ENCODE measurements at places on chromosomes 7 and 10.

GRCh38 chr10:21473541-21473940 lies 51.9 kb downstream of the SKIDA1 start:
- DNase-seq: no peak

DNA sequence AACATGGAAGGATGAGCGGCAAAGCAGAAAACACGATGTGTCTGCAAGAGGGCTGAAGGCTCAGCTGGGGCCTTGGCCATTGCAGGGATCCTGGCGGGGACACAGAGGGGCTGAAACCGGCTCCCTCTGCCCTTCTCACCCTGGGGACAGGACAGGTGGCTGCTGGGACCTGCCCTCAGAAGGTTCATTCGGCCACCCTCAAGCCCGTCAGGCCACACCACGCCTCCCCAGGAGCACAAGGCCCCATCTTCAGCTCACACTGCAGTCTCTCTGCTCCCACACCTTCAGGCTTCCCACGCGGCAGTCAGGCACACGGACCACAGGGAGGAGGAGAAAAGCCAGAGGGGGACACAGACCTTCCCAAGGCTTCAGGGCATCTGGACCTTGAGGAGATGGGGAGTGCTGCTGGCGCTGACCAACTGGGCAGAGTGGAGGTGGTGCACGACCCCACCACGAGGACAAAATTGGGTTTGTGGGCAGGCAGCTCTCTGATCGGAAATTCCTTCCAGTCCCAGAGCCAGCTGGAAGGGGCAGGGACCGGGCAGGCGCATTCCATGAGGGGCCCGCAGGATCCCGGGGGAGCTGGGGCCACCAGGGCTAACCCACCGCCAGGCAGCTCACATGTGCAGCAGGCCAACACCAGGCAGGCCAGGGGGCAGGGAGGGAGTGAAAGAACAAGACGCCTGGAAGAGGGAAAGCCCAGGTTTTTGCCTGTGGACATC lies 104.0 kb downstream of the MAD1L1 start:
- no peak for DNase-seq

DNA sequence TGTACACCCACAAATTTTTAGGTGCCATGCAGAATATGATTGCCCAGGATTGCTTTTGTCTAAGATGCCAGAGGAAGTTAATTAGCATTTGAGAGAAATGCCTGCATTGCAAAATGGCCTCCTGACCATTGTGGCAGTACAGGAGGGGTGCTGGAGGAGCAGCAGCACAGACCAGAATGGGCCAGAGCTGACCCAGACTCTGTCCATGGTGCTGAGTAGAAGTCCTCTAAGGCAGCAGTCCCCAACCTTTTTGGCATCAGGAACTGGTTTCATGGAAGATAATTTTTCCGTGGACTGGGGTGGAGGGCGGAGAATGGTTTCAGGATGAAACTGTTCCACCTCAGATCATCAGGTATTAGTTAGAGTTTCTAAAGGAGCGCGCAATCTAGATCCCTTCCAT lies 217.8 kb upstream of the AGK start:
- no peak for DNase-seq

- DNase-seq: no peak
Observed at GRCh38 chr10:78560341-78560688, 508.5 kb upstream of the ZMIZ1 start.

- no peak for DNase-seq
Observed at GRCh38 chr7:15703732-15704131, 17.2 kb upstream of the MEOX2 start.

GRCh38 chr10:61286686-61287085 lies 166.5 kb downstream of the TMEM26 start:
- DNase-seq: peak; percentile 58

- DNase-seq: no peak
Observed at GRCh38 chr10:106958589-106959361, 205.7 kb downstream of the SORCS1 start.

DNA sequence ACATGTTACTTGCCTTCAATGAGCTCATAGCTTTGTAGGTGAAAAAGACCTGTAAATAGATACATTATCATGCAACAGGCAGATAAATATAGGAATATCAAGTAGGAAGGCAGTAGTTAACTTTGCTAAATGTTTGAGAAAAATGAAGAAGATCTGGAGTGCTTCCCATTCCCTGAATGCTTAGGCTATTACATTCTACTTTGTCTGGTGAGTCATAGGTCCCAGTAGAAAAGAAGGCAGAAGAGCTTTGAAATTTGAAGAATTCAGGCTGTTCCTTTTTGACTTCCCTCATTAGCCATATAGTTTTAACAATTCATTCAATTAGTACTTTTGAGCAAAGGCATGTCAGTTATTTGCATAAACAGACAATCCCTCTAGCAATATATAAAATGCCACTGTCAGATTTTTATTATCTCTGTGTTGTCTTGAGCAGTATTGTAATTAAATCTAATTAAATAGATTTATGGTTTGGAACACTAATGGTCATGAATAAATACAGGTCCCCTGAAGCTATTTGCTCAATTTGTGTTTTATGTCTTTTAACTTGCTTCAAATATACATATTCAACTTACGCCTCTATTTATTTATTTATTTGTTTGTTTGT lies 875.0 kb downstream of the REEP3 start:
- DNase-seq: no peak

GRCh38 chr7:46006723-46007122 lies 85.7 kb upstream of the IGFBP3 start:
- DNase-seq: no peak

- no peak for DNase-seq
Observed at GRCh38 chr7:132783824-132784223, 207.6 kb upstream of the PLXNA4 start.

DNA sequence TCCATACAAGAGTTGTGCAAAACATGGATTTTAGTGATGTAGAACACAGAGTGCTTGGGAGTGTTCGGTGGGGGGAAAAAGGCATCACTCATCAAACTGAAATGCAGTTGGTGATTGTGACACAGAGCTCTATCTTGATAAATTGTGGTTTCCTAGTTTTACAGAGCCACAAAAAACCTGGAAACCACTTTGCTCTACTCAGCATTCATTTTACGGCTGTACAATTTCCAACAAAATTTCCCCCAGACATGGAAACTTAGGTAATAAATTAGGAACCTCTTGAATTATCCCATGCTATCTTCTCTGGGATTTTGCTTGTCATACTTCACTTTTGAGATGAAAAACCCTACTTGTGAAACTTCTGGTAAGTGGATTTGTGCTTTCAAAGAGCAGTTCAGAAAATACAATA lies 614.9 kb upstream of the FZD8 start:
- no peak for DNase-seq

GRCh38 chr7:98493030-98493778 lies 92.3 kb upstream of the BAIAP2L1 start:
- no peak for DNase-seq

DNA sequence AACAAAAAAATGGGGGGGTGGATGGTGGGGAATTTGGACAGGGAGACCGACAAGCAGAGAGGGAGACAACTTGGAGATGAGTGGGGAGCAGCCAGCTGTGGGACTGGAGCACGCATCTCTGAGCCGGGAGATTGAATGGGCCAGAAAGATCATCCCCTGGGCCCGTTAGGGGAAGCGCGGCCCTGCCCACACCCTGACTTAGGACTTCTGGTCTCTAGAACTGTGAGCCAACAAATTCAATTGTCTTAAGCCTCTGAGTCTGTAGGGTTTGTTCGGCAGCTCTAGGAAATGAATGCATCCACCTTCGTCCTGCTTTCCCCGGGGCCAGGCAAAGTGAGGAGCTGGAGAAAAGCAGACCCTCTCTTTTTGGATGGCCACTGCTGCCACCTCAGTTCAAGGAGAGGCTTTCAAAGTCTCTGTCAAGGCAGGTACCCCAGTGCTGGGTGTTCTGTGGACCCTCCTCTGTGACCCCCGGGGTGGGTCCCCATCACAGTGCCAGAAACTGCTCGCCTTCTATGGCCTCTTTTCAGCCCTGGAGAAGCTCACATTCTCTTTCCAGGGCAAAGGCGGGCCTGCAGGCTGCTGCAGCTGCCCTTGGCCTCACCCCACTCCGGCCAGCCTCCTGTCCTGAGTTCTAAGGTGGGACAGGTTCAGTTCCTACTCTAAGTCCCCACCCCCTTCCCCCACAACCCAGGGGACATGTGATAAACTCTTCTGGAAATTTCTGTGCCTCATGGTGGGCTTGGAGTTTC lies 423.2 kb downstream of the RPS24 start:
- DNase-seq: no peak

DNA sequence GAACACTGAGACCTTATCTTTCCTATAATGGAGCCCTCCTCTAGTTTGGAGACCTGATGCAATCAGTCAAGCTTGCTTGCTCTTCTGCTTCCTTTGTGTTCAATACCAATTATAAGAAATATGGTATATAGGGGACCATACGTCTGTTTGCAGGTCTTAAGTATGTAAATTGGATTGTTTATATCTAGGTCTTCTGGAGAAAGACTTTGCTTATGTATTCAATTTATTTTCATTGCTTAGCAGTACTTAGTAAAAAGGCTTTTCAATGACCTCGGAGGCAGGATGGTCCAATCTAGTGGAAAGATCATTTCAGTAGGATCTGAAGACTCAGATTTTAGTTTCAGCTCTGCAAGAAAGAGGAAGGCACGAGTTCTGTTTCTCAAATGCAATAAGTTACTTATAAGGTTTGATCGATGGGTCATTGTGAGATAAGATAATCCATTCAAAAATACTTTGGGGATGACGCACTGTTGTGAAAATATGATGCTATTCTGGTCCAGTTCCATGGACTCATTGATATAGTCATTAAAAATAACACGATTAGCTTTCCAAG lies 571.6 kb downstream of the SH2D4B start:
- no peak for DNase-seq

Measured in GM20000 (cell line).